ENCODE measurements at places on chromosomes 13 and 19. TPM values are rescaled to one million over a fixed set of nuclear protein-coding genes. Genes with fewer than 3 reads are reported as not detected.

The FCAR gene
- not detected for polyA plus RNA-seq

The ZNF260 gene
- polyA plus RNA-seq = 3.8 TPM

The TEKTIP1 gene
- not detected for polyA plus RNA-seq

The EMC10 gene
- polyA plus RNA-seq = 41.8 TPM
